Lung microvascular endothelial cell (primary cell): ENCODE measurements at places on chromosomes 5 and 9. TPM values are rescaled to one million over a fixed set of nuclear protein-coding genes. Genes with fewer than 3 reads are reported as not detected.

DNA sequence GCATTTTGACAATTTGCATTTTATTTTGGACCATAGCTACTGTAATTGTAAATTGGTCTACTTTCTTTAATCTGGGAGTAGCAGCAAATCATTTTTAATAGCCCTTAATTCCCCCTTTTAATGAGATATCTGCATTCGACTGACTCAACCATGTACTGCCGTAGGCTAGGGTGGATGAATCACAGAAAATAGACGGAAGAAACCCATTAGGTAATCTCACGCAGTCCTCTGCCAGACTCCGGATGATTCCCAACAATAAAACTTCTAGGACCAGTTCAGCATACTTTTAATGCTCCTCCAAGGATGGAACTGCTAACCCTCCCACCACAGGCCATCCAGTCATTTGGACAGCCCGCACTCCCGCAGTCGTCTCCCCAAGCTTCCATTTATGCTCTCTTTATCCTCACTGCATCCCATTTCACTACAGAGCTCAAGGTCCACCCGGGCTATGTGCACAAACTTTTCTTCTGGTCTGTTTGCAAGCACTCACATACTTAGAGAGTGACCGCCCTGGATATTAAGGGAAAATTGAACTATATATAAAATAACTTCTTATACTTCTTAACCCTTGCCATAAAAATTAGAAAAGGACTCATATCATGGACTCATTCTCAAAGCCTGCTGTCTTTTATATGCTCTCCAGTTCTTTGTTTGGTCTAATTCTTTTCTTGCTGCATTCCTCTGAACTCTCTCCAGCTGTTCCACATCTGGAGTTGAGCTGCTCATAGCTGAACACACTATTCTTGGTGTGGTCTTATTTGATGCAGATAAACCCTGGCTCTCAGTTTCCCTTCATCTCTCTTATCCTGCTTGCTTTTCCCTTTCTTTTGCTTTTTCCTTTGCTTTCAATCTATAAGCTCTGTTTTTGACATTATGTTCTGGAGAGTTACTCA lies 326.6 kb downstream of the ARL15 start:
- DNase-seq = no peak

The CTSV gene
- total RNA-seq = 0.20 and 1.1 TPM in 2 replicates

The APBA1 gene
- total RNA-seq = 6.2 and 9.4 TPM in 2 replicates

GRCh38 chr5:10595293-10595671 lies 31.4 kb downstream of the ANKRD33B start:
- no peak for DNase-seq

GRCh38 chr9:38010918-38011704 lies 57.9 kb downstream of the SHB start:
- no peak for DNase-seq

- DNase-seq = no peak
Measured at GRCh38 chr5:173242079-173242478, 7.1 kb upstream of the NKX2-5 start.

DNA sequence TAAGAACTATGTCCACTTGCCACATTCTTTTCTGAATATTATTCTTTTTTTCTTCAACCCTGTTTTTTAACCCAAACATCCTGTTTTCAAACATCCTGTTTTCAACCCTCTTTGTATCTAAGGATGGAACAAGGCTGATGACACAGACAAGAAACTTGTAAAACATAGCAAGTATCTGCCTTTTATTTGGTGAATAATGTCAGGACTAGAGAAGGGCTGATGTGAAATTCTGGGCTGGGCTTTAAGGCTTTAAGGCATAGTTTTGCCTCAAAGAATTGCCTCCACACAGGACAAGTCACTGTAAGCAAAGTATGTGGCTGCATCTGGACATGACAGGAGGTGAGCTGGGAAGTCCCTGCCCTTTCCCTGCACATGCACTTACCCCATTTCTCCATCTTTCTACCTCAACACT lies 42.5 kb upstream of the RIC1 start:
- peak; percentile 36 for DNase-seq

The BRINP1 gene
- under 0.01 and 0.22 TPM in 2 replicates for total RNA-seq

DNA sequence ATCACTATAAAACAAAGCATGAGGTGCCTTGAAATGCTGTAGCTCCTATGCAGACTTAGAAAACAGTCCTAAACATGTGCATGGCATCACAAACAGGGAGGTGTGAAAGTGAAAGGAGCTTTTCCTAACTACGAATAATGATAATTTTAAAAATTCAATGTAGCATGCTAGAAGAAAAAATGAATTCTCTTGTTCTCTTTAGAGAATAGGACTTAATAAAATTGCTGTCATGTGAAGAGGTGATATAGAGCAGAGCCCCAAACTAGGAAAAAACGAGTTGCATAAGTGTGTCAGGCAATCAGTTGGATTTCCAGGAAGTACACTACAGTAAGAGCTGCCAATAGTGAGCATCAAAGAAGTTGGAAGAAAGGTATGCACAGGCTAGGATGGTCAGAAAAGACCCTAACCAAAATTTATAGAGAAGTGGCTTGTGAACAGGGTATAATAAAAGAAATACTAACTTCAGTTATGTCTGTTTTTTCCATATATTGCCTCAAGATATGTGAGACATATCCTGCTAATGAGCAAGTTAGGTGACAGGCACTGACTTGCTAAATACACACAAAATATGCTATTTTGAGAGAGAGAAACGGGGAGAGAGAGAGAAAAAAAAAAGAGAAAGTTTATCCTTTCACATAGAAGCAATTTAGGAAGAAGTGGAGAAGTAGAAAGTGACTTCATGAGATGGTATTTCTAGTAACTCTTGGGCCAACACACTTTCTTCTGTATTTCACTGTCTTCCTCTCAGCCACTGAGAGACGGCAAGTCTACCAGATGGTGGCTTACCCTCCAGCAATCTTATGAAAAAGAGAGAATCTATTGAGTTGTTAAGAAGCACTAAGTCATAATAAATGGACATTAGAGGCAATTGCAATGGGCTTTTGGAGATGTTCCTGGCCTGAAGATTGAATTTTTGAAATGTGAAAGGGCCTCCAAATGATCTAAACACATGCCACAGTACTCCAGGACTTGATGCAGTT lies 18.0 kb downstream of the ITGA2 start:
- peak; percentile 52 for DNase-seq

DNA sequence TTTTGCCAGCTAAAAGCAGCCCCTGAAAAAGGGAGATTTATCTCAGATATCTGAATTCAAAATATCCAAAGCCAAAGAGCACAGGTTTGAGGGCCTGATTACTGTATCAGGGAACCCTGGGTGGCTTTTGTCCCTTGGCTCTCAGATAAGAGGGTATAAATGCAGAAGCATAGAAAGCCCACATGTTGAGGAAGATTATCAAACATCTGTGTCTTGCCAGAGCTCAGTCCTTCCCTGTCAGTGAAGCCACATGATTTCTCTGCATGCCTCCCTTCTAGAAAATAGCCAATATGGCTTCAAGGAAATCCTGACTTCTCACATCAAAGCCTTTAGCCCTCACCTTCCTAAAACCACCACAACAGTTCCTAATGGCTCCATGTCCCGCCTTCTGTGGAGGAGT lies 408.0 kb upstream of the DMAC1 start:
- DNase-seq = no peak

GRCh38 chr5:170757182-170757601 lies 26.3 kb upstream of the GABRP start:
- peak; percentile 52 for DNase-seq

DNA sequence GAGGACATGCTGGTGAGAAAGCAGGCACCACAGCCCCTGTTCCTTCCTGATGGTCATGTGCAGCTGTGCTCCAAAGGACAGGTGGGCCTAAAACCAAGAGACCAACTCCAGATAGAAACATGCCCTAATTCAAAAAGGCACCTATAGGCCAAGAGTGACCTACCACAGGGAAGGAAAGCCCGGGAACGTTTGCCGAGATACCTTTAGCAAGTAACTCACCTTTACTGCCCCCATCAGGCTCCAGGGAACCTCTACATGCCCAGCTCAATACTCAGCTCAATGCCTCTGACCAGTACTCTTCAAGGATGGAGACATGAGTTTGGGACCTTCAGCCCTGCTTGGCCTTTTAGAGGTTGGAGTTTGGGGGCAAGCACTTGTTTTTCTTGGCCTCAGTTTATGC lies 172.8 kb upstream of the FSTL4 start:
- no peak for DNase-seq

DNA sequence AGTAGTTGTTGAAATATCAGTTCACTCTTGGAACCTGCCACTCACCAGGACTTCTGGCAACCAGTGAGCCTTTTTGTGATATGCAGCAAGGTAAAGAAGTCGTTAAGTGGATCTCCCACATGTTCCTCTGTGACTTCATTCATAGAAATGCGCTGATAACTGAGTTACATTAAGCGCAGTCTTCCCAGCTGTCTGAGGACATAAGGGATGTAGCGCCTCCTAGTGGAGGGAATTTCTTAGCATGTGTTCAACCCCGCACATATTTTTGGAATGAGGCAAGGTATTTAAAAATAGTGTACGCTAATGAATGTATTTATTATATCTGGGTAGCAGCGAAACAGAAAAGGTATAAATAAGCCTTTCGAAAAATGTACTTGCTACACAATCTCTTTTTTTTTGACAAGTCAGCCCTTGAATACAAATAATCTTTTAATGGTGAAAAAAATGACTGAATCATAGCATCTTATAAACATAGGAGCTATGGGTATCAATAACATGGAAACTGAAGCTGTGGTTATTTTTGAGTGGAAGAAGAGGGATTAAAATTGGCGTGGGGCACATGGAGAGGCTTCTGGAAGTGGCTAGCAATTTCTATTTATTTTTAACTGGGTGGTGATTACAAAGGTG lies 38.0 kb downstream of the PALM2AKAP2 start:
- DNase-seq = peak; percentile 92

The ANKRD34B gene
- not detected in 2 replicates for total RNA-seq

DNA sequence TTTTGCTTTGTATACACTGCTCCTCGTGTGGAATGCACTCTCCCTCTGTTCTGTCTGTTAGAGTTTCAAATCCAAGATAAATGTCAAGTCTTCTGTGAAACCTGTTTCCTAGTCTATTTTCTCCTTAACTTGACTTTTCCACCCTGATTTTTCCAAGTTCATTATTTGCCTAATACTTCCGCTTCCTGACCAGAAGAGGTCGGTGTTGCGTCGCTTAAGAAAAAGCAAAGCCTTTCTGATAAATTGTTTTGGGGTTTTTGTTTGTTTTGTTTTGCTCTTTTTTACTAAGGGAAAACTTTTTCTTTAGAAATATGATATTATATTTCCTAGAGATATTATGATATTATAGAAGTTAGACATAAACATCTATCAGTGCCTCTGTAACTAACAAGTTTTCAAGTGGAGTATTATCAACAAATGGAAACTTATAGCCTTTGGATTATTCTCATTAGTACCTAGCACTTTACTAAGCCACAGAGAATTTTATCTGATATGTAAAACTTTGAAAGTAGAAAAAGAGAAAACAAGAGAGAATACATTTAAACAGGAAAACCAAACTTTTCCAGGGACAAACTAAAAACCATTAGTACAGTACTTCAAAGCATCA lies 55.8 kb downstream of the PHAX start:
- peak; percentile 61 for DNase-seq

The PCDHB7 gene
- 0.44 and 2.4 TPM in 2 replicates for total RNA-seq
